ENCODE measurements at places on chromosomes 11 and 22. TPM values are rescaled to one million over a fixed set of nuclear protein-coding genes. Genes with fewer than 3 reads are reported as not detected.

- no peak for DNase-seq
Observed at GRCh38 chr11:69000391-69000790, 12.7 kb downstream of the MRGPRF start.

DNA sequence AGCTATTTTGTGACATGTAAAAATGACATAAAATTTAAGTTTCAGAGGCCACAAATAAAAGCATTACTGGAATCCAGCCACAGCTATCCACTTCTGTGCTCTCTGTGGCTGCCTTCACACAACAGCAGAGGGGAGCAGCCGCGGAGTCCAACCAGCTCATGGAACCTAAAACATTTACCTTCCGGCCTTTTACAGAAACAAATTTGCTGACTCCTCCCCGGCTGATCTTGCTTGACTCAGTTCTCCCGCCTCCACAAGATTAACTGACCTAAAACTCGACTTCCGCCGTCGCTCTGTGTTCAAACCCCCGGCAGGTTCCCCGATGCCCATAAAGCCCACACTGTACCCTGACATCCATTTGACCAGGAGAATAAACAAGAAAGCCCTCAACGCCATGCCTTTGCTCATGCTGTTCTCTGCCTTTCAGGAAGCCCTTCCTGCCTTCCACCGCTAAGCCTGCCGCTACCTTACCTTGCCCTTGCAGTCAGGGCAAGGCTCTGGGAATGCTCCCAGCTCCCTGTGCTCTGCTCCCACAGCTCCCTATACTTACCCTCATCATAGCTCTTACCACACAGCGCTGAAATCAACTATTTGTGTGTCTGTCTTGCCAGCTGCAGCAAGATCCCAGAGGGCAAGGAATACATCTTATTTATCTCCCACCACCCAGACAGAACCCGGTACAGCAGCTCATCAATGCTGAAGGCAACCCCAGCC is 35.4 kb downstream of the MICAL3 start:
- no peak for DNase-seq

DNA sequence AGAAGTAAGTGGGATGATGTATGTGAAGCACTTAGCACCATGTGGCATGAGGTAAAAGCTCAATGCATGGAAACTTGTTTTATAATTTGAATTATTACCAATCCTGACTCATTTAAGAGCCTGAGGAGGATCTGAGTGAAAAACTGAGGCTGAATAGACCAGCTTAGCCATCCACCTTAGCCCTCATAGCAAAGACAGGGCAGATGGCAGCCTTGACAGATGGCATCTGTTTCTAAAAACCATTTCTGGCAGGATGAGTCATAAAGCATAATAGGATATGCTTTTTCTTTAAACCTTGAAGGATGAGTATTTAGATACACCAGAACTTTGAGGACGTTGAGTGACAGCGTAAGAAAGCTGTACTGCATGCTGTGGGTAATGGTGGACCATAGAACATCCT is 61.0 kb upstream of the NAV2 start:
- DNase-seq = no peak

GRCh38 chr11:120626791-120627190 is 115.2 kb downstream of the GRIK4 start:
- DNase-seq = no peak

- DNase-seq = peak; percentile 92
Observed at GRCh38 chr11:17208257-17208999, 642 bp upstream of the PIK3C2A start.

DNA sequence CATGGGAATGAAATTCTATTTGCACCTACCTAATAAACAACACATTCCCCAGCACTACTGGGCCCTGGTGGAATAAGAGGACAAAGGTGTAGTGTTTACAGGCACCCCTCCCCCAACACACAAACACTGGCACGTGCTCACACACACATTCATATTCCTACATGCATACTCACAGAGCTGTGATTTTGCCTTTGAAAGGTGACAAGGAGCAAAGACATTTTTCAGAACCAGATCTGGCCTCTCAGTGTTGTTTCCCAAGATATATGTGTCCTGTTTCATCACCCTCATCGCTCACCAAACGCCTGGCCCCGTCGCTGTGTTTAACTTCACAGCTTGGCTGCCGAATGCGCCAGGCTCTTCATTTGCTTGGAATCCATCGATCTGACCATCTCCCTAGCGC is 292.6 kb downstream of the NTM start:
- DNase-seq = no peak

Gene IL17REL
- not detected for total RNA-seq

Gene THOC5
- total RNA-seq = 56.1 TPM

DNA sequence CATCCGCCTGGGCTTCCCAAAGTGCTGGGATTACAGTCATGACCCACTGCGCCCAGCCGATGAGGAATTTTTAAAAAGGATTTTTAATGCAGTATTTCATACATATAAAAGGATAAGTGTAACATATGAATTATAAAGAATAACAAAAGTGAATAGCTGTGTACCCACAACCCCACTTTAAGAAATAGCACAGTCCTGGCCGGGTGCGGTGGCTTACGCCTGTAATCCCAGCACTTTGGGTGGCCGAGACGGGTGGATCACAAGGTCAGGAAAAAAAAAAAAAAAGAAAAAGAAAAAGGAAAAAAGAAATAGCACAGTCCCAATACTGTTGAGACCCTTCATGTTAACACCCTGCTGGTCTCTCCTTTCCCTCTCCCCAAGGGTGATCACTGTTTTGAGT is 54.3 kb upstream of the CABP7 start:
- DNase-seq = no peak

- no peak for DNase-seq
Observed at GRCh38 chr11:6855971-6856541, 6.8 kb upstream of the OR10A2 start.

DNA sequence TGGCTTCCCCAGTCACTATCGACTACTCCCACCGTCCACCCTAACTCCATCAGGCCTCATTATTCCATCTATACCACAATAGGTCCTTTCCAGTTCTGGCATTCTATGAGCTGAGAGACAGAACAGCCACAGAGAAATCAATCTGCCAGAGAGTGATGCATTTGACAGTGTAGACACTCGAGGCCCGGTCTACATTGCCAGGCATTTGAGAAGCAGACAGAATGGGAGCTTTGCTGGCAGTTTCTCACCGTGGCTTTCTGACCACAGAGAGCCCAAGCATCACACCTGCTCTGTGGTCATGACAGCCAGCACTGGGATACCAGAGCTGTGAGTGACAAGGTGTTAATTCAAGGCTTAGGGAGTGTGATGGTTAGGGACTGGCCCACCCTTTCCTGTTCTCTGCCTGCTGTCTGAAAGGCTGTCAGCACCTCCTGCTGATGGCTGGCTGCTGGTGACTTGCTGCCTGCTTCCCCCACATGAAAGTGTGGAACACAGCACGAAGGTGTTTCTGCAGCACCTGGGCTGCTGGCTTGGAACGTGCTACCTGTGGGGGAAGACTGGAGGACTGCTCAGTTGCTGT is 137.8 kb downstream of the KIRREL3 start:
- no peak for DNase-seq

Gene NPAS4
- 1.7 TPM for total RNA-seq

Gene C22orf42
- not detected for total RNA-seq

Gene RIC3
- total RNA-seq = 18.8 TPM

Gene PKNOX2
- 2.9 TPM for total RNA-seq

Gene CATSPER1
- total RNA-seq = not detected

- DNase-seq = no peak
Observed at GRCh38 chr11:12133547-12134235, 23.3 kb downstream of the MICAL2 start.

Measured in esophagus muscularis mucosa (tissue), 4 donors.